ENCODE measurements at places on chromosomes 4 and X. TPM values are rescaled to one million over a fixed set of nuclear protein-coding genes. Genes with fewer than 3 reads are reported as not detected.

Gene MAGEA2B
- not detected for total RNA-seq

Gene APBB2
- 91.2 TPM for total RNA-seq

Gene GLOD5
- total RNA-seq, result not detected

Gene MAGEA8
- not detected for total RNA-seq

Data from melanocyte of skin (primary cell).